ENCODE measurements at places on chromosomes 16 and 17. TPM values are rescaled to one million over a fixed set of nuclear protein-coding genes. Genes with fewer than 3 reads are reported as not detected.

The CMTM3 gene
- 10.9 TPM for polyA plus RNA-seq

The CCL17 gene
- polyA plus RNA-seq = not detected

The TUBD1 gene
- polyA plus RNA-seq = 4.8 TPM

The SRSF2 gene
- polyA plus RNA-seq = 844 TPM

The SLC16A13 gene
- 4.8 TPM for polyA plus RNA-seq

The DHRS7C gene
- polyA plus RNA-seq = not detected

The SLC5A11 gene
- polyA plus RNA-seq = 0.84 TPM

The SPN gene
- polyA plus RNA-seq = 1.9 TPM

The EFCAB5 gene
- 0.54 TPM for polyA plus RNA-seq

The KRT20 gene
- not detected for polyA plus RNA-seq

Measured in B cell (primary cell).